Memory B cell (primary cell): ENCODE measurements at places on chromosomes 1 and 21.
A peak's percentile ranks its signal among the peaks of the same experiment; 100 is the strongest.

DNA sequence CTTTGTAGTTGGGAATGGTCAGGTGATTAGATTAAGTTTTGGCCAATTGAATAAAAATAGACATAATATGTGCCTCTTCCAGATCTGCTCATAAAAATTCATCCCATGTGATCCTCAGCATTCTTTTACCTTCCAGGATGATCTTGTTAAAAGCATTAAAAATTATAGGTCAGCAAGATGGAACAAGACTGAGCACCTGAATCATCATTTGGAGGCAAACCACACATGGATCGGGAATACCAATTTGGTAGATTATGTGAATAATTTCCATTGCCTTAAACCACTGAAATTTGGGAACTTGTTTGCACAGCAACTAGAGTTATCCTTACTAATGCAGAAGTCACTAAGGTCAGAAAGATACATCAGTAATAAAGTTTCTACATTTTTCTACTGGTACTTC lies 681.4 kb upstream of the ADGRL2 start:
- no peak for DNase-seq

DNA sequence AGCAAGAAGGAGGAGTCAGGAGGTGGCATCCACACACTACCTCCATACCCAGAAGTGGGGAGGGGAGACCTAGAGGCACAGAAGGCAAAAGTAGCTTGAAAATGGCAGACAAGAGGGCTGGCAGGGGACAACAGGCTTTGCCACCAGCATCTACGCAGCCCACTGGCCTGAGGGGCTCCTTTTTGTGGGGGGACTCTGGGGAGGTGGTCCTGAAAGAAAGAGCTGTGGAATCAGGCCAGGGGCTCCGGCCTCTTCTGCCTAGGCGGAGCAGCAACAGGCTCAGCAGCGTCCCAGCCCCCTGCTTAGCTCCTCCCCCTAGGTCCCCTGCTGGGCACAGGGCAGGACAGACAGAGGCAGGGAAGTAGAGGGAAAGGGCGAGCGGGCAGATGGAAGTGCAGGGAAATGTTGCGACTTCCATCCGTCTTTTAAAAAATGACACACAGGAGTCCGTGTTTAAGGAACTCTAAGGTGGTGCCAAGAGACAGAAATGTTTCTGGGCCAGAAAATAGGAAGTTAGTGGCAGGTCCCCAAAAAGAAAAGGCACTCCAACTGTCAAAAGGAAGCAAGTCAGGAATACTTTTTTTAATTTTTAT lies 10.0 kb upstream of the LEFTY2 start:
- DNase-seq = no peak

DNA sequence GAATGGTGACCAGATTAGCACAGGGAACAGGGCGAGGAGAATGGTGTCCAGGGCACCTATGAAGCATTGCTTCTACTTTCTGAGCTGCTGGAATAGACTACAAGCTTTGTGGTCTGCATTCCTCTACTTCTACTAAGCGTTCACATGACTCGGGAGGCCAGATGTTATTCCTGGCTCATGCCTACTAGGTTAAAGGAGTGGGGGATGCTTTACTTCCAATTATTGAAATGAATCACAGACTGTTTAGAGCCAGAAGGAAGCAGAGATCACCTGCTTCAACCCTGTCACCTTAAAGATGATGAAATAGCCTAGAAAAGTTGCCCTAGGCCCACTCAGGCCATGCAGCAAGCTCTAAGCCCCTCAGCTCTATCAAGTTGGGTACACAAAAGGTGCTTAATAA lies 633.5 kb downstream of the KIF26B start:
- no peak for DNase-seq

- DNase-seq = no peak
Measured at GRCh38 chr1:93051961-93052360, 27.1 kb upstream of the MTF2 start.

DNA sequence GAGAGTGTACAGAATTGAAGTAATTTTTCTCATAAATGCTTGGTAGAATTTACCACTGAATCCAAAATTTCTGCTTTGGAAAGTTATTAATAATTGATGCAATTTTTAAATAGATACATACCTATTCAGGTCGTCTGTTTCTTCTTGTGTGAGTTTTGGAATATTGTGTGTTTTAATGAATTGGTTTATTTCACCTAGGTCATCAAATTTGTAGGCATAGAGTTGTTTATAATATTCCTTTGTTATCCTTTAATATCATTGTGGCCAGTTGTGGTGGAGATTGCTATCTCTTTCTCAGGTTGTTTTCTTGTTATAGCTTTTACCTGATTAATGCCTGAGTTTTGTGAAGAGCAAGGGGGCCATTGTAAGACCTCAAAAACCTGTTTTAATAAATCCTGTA lies 93.5 kb downstream of the SYT14 start:
- no peak for DNase-seq

GRCh38 chr1:54557671-54558355 lies 9.8 kb downstream of the ACOT11 start:
- DNase-seq = no peak

GRCh38 chr1:166063701-166064100 lies 103.1 kb downstream of the FAM78B start:
- DNase-seq = no peak

- DNase-seq = no peak
Measured at GRCh38 chr1:187787736-187788135, 959.0 kb downstream of the PLA2G4A start.

- no peak for DNase-seq
Measured at GRCh38 chr1:168218658-168219057, 7.1 kb upstream of the SFT2D2 start.

GRCh38 chr1:150302902-150303301 lies 9.2 kb downstream of the MRPS21 start:
- no peak for DNase-seq

- DNase-seq = no peak
Measured at GRCh38 chr1:21655259-21655658, 13.9 kb downstream of the RAP1GAP start.

DNA sequence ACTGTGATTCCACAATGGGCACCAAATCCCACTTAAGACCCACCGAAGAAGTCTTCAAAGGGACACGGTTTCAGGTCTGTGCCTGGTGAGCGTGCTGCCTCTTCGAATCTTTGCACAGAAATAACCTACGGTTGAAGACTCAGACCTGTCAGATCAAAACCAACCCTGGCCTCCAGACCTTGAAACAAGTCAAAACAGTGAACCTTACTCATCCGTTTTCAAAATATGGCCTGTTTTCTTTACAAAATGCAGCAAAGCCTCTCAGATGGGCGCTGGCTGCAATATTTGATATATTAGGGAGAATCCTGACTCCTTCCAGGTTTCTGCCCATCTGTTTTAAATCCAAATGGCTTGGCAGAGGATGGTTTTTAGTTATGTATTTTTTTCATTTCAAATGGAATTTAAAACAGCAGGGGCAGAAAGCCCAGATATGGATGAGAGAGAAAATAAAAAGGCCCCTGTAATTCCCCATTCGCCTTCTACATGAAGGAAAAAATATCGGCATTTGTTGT lies 14.0 kb downstream of the JUN start:
- DNase-seq = no peak

DNA sequence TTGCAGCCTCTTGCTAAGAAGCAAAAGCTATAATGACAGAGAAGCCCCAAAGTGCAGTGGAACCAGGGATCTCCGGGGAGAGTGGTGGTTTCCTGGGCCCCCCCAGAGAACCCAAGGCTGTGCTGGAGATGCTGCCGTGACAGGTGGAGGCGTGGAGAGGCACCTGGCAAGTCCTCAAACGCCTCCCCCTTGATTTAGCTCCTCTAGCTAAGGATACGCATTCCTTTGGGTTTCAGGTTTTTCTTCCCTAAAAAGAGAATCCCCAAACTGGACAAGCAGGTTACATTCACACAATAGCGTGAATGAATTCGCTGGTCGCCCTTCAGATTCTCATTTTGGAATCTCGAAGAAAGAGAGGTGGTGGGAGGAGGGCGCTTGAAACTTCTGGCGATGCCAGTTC lies 853 bp upstream of the ATP1A1 start:
- no peak for DNase-seq

DNA sequence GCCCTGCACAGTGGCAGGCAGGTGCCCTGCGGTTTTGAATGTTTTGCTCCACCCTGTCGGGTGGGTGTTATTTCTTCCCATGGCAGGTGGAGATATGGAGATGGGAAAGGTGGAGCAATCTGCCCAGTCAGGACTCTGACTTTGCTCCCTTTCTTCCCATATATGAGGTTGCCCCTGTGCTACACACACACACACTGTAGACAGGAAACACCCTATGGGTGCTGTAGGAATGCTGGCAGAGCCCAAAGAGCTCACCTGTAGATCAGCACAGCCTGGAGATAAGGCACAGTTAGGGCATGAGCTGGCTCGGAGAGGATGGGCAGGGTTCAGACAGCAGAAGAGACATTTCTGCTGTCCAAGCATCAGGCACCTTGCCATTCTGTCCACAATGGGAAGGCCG lies 246.0 kb upstream of the AJAP1 start:
- DNase-seq = no peak

GRCh38 chr1:70504821-70505193 lies 93.7 kb downstream of the CTH start:
- DNase-seq = no peak

DNA sequence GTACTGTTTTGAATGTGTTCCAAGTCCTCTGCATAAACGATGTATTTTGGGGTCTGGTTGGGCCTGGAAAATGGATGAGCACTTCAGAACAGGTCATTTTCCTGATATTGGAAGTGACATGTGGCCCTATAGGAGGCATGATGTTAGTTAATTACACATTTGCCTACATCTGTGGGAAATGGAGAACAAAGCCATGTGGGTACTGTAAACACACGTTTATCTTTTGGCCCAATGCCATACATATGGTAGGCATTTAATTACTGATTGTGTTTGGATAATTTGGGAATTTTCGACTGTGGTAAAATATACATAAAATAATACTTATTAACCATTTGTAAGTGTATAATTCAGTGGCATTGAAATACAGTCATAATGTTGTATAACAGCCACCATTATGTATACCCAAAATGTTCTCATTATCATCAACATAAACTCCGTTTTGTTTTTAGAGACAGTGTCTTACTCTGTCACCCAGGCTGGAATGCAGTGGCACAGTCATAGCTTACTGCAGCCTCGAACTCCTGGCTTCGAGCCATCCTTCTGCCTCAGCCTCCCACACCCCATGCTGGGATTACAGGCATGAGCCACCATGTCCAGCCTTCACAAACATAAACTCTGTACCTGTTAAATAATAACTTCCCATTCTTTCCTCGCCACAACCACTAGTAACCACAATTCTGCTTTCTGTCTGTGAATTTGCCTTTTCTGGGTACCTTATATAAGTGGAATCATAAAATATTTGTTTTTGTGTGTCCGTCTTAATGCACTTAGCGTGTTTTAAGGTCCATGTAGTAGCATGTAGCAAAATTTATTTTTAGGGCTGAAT lies 11.9 kb upstream of the RNPEP start:
- DNase-seq = no peak

DNA sequence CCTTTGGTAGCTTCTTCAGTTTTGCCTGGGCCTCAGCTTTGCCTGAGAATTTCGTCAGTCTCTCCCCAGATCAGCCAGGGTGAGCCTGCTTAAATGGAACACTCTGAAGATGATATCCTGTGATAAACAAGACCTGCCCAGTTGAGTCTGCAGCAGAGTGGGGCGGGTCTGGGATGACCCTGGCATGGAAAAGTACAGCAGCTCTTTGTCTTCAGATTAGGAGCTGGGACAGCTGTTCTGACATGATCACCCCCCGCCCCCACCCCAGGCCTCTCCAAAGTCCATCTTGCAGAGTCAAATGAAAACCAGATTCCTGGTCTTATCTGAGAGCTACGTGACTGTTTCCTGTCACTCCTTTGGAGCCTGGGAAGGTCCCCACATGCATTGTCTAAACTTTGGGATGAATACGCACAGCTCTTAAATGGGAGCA lies 2.2 kb upstream of the TMEM51 start:
- DNase-seq = no peak

- DNase-seq = no peak
Measured at GRCh38 chr1:162206749-162207635, 137.5 kb downstream of the NOS1AP start.

DNA sequence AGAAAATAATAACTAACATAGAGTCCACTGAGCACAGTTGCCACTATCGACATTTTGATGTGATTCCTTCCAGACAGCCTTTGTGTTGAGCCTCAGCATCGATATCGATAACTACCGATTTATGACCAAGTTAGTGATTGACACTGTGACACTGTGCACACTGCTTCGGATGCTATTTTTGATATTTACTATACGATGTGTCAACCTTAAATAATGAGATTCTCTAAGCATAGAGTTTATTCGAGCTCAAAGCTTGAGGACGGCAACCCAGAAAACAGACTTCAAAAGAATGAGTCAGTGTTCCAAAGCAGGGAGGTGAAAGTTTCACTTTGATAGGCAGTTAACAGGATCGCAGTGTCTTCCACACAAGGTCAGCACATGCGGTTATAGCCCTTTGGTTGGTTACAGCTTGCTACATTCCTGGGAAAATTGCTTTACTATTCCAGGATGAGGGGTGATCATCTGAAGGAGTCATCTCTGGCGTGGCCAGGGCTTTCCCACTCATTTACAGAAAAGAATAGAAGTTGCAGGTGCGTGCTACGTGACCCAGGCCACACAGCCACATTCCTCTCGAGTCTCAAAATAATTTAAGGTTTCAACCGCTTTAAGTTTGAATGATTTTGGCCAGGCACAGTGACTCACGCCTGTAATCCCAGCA lies 53.6 kb upstream of the EFHD2 start:
- DNase-seq = no peak

- DNase-seq = peak; percentile 42
Measured at GRCh38 chr1:7953850-7954609, 7.5 kb upstream of the PARK7 start.

DNA sequence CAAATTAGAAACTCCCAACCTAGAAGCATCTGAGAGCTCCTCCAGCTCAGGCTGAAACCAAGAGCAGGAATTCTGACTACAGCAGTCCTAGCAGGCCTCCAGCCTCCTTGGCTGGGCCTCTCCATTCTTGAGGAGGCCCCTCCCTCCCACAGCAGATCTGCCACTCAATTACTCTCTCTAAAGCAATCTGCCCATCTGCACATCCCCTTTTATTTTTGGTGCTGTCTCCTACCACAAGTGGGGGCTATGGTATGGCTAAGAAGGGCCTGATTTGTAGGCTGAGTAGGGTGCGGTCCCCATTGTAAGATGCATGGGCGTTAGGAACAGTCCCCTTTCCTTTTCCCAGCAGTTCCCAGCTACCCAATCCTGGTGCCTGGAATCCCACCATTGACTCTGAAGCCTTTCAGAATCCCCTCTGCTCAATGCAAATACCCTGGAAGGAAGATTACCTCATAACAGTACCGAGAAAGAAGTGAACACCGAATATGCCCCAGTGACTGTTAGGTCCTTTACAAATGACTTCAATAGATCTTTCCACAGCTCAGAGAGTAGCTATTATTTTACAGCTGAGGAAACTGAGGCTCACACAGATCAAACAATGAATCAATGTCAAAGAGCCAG lies 11.6 kb upstream of the TTC39A start:
- DNase-seq = no peak
